CD14-positive monocyte (primary cell): ENCODE measurements at places on chromosomes 1 and 21.

DNA sequence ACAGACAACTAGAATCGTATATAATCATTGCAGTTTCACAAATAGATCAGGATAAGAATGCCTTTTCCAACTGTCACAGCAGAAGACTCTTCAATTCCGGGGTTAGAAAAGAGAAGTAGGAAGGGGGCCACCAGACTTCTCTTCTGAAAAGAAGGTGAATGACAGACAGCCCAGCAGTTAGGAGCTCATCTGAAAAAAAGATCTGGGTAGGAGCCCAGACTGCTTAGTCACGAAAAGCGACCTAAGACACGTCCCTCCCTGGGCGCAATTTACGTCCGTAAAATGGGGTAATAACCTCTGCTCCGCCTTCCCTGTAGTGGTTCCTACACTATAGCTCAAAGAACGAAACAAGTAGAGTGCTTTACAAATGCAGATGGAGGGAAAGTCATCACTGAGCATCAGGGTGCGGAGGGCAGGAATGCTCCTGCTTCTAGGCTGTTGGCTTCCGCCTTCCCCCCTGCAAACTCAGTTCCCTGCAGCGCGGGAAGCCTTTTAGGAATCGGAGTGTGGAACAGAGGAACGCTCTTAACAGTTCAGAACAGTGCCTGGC lies 582 bp downstream of the ORC1 start:
- DNase-seq, result peak; percentile 72

- no peak for DNase-seq
Measured at GRCh38 chr1:184739070-184739469, 15.6 kb downstream of the EDEM3 start.

GRCh38 chr21:32921632-32922230 lies 104.0 kb upstream of the OLIG2 start:
- peak; percentile 58 for DNase-seq

GRCh38 chr1:23500466-23500865 lies 16.5 kb upstream of the ASAP3 start:
- DNase-seq, result no peak

DNA sequence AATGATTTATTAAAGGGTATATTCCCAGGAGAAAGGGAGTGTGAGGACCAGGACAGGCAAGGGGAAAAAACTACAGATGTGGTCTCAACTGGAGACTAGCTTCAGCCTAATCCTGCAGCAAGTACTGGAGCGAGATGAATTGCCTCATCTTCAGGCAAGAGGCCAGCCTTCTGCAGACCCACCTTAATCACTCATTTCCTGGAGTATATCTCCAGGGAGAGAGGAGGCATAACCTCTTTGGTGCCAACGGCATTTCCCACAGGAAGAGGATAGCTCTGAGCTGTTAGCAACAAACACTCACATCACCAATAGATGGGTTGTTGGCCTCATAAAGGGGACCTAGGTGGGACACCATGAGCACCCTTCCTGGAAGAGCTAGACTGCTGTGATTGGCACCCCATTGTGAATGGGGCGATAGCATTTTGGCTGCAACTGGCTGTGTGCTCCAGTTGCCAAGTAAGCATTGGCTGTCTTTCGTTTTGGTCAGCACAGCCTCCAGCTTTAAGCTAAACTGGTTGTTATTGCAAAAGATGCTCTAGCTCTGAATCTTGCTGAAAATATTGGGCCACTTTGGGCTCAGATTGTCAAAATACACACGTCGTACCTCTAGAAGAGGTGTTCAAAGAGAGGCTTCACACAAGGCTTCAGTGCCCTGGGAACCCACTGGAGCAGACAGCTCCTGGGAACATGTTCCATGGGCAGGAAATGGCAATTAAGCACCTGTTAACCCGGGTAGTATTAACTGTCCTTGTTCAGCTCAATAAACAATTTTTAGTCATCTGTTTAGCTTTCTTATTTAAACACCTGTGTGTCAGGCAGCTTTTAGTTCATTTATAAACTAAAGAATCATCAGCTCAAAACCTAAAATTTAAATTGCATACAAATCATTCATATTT lies 314.8 kb upstream of the C1orf87 start:
- DNase-seq, result no peak

DNA sequence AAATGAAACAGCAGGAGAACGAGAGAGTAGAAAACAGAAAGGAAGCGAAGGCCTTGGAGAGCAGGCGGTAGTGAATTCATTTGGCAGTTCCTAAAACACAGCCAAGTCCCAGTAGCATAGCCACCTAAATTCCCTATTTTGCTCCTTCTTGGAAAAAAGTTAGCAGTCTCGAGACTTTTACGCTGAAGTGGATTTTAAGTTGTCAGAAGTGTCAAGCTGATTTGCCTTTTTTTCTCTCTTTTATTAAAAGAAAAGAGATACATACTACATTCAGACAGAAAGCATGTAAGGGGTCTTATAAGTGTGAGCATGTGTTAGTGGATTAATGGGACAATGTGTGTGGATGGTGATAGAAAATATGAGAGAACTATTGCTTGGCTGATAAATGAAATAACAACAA lies 19.2 kb downstream of the NFIA start:
- DNase-seq, result no peak

- DNase-seq, result no peak
Measured at GRCh38 chr1:161153176-161153575, 602 bp upstream of the UFC1 start.

GRCh38 chr21:32424674-32425073 lies 12.2 kb downstream of the EVA1C start:
- DNase-seq, result no peak

DNA sequence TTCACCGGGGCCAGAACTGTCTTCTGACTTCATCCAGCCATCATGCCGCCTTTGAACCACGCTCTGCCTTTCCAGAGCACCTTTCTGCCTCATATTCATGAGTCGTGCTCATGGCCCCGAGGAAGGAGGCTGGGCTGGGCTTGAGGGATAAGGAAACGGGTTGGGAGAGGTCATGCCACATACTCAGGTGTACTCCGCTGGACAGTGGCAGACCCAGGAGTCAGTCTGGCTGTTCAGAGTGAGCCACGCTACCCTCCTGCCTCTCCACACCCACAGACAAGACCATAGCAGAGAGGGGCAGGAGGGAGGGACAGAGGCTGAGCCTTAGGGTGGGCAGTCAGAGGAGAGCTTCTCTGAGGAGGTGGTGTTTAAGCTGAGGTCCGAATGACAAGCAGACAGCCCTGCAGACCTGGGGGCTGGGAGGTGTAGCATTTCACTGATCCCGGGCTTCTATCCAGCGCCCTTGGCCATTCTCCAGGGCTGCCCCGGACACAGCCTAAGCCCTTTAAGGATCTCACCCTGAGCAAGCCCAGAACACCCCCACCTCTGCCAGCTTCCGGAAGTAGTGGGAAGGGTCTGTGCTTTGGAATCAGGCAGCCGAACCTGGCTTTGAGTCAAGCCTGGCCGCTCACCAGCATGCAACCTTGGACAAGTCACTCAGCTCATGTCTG lies 102.3 kb downstream of the LACTBL1 start:
- no peak for DNase-seq

DNA sequence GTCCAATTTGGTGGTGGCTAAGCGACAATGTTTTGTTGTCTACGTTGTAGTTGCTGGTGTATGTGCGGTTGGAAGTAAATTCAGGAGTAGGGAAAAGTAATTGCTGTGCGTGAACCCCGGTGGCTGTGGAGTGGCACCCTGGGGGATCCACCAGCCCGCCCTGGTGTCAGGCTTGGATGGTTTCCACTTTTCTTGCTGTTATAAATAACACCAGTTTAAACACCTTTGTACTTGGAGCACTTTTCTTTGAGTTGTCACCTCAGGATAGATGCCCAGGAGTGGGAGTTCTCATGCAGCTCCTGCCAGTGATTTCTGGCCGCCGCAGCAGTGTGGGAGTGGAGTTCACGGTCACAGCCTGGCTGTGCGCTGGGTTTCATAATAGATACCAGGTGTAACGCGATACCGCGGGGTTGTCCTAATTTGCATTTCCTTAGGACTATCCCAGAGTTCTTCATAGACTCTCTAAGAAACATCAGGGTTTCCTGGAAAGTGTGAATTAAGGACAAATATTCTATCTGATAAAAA lies 12.8 kb upstream of the TMEM200B start:
- DNase-seq, result no peak

- DNase-seq, result no peak
Measured at GRCh38 chr1:162535501-162535900, 26.0 kb upstream of the UAP1 start.

DNA sequence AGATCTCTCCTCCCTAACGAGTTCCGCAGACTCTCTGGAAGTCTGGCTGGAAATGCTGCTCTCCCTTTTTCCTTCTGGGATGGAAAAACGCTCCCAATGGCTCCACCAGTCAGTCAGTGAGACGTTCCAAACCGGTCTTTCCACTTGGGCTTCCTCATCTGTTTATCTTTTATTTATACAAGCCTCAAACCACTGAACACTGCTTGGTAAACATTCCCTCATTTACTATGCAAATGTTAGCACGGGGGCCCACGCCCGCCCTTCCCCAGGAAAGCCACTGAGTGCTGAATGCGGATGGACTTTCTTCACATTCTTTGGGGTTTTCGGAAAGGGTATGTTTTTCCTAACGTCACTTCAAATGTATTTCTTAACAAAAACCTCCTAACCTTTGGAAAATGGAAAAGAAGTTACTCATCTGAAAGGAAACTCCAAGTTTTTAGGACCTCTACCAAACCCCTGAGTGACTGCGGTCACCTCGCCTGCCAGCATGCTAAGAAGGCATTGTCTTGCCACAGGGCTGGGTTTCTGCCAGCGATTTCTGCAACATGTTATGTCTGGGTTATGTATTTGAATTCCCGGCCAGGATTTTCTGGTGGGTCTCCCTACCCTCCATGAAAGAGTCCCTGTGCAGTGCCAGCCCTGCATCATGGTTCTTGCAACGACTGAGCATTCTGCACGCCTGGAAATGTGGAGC lies 14.0 kb upstream of the UMODL1 start:
- DNase-seq, result no peak

DNA sequence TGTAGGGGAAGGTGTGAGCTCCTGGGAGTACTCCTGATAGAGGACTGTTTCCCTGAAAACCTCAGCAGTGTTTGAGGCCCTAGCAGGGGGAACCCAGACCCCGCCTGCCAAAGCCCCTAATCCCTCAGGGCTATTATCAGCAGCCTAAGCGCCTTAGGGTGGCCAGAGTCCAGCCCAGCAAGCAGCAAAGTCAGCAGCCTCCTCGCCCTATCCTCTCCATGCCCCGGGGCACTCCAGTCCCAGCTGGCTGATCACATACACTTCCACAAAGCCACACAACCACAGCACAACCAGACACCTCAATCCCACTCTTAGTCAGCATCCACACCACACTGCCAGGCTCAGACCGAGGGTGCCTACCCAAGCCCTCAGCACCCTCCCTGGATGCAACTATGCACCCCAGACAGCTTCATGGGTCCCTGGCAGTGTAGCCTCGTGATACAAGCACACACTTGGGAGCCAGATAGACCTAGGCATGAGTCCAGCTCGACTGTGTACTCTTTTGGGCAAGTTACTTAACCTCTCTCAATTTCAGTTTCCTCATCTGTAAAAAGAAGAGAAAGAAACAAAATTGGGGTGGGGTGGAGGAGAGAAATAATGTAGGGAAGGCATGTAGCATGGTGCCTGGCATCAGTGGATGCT lies 7.1 kb downstream of the IGSF9 start:
- peak; percentile 40 for DNase-seq

DNA sequence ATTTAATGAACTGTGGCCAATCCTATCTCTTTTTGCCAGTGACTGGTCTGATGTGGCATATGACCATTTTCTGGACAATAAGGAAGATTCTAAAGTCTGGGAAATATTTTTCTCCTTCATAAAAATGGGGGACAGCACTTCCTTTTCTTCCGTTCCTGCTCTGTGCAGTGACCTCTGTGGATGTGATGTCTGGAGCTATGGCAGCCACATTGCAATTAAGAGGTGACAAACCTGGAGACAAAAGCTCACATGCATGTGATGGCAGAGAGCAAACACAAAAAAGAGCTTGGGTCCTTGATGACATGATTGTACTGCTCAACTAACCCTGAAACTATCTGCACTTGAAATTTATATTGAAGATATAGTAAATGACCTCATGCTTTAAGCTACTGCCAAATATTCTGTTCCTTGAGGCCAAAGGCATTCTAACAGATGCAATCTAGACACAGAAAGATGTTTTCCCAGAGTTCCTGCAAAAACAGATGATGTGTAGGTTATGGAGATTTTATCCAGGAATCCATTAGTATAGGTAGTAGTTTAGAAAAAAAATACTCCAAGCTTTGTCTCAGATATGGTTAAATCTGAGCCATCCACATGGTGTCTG lies 2.2 kb upstream of the MAGI3 start:
- DNase-seq, result no peak

- DNase-seq, result no peak
Measured at GRCh38 chr1:151184211-151184610, 5.8 kb downstream of the VPS72 start.

- no peak for DNase-seq
Measured at GRCh38 chr1:200959411-200959921, 64.0 kb downstream of the KIF21B start.

DNA sequence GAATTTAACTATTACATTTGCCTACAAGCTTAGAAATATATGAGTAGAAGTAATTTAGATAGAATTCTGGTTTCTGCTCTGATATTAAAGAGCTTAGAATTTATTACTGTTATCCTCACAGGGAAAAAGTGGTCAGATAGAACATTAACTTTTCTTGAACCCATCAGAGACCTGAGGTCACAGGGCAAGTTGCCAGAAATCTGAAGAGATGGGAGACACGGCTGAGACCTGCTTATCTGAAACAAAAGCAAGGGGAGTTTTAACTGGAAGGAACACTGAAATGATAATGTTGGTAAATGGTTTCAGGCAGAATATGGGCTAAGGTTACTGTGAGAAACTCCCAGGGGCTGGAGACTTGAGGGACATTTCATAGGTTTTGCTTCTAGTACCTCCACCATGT lies 28.0 kb upstream of the USP25 start:
- DNase-seq, result no peak

DNA sequence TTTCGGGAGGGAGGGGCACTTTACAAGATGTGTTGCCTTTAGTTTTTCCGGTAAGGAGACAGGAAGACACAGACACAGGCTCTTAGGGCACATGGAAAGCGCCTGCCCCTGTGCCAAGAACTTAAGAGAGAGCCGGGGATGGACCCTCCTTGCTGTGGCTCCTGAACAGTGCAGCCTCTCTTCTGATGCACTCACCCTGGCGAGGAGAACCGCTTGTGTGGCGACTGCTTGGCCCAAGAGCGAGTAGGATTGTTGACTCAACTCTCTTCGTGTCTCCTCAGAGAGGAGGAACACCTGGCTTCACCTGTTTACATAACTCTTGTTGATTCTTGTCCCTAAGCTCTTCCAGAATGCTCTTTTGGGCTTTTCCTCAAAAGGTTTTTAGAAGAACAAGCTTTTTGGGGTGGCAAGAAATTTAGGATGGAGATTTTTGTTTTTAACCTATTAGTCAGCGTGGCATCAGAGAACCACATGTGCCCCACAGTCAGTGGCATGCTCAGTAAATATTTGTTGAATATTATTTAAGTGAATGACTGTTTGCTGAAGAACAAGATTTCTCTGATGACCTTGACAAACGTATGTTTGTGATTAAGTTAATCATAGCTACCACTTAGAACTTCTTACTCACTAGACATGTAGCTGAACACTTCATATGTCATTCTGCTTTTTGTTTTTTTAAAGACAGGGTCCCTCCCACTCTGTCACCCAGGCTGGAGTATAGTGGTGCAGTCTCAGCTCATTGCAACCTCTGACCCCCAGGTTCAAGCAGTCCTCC lies 60.6 kb downstream of the NFIA start:
- DNase-seq, result no peak
